Left colon (tissue), 2 donors: ENCODE measurements at places on chromosomes 5 and 9. TPM values are rescaled to one million over a fixed set of nuclear protein-coding genes. Genes with fewer than 3 reads are reported as not detected.

GRCh38 chr9:128987805-128988204, 40.3 kb downstream of the NUP188 start:
- DNase-seq = no peak

- no peak for DNase-seq
Measured at GRCh38 chr5:149280124-149280523, 8.5 kb downstream of the AFAP1L1 start.

GRCh38 chr5:108917596-108917995, 169.9 kb downstream of the FER start:
- no peak for DNase-seq

- no peak for DNase-seq
Measured at GRCh38 chr5:37391591-37391990, 12.5 kb downstream of the WDR70 start.

DNA sequence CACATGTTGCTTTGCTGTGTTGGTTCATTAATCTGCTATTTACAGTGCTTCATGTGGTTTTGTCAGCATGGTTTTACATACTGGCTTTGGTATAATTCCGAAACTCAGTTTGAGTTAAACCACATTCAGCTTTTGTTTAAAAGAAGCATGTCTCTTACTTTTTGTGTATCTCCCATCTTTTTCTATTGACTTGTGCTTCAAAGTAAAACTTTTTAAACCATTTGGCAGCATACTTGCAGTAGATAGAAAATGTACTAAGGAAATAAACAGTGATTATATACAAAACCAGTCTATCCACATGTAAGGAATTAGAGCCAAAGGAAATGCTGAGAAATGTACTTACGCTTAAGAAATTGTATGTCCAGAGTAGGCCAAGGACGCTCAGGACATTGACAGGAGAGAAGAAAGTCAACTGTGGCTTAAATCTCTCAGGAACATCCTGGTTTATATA, 286.9 kb downstream of the ARHGEF28 start:
- no peak for DNase-seq

DNA sequence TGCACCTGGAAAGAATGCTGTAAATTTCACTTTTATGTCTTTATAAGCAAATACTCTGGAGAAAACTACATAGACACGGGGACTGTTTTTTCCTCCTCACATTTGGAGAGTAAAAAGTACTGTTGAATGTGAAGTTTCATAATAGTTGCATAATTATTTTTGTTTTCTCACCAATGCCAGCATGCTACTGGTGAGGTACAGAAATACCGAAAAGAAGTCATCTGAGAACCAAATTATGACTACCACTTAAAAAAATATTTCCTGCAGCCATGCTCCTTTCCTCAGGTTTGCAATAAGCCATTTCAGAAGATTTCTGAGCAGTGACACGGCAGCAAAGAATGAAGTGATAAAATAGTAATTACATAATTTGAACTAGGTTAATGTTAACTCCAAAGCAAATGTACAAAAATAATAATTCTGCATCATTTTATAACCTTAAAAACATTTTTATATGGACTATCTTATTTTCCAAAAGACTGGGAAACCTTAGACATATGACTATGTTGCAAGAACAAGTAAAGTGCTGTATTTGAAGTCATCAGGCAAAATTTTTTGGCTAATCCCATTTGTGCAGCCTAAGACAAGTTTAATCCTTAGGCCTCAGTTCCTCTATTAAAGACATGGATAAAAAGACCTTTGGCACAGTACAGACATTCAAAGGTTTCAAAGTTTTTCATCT, 144.7 kb downstream of the PCSK1 start:
- no peak for DNase-seq

GRCh38 chr9:114033397-114034103, 44.5 kb downstream of the AMBP start:
- peak; percentile 31 for DNase-seq

- no peak for DNase-seq
Measured at GRCh38 chr5:72988769-72989168, 32.9 kb downstream of the FCHO2 start.

DNA sequence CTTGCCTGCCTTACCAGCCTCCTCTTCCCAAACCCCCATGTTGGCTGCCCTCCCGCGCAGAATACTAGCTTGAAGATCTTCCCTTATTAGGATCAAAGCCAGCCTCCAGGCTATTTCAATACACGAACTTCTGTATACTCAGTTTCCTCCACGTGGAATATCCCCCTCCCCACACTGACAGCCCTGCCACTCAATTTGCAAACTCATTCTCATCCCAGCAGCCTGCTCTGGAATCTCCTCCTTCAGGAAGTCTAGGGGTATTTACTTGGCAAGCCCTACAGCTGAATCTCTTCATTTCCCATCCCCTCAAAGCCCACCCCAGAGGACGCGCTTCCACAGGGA, 157.0 kb upstream of the SMIM23 start:
- no peak for DNase-seq

DNA sequence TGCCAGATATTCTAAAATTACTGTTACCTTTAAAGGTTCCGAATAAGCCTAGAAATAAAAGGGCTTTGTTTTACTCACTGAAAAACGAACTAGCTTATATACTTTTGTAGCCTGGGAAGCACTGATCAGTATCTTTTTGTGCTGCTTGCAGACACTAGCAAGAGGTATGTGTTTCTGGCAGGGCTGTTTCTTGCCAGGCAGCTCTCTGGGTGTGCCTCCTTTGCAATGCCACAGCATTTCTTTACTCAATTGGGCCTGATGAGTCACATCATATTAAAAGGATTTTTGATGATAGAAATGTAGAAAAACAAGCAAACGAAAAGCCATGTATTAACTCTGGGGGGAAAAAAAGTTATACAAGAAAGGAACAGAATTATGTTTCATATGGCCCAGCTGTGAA, 35.6 kb downstream of the CD180 start:
- no peak for DNase-seq

TMEM252 gene
- total RNA-seq = not detected

MGAT4B gene
- total RNA-seq = 465 TPM

CCDC171 gene
- total RNA-seq = 3.5 TPM

STKLD1 gene
- 0.36 TPM for total RNA-seq

FOXI1 gene
- total RNA-seq = not detected

ZNF883 gene
- total RNA-seq = 0.39 TPM

PTRH1 gene
- 5.5 TPM for total RNA-seq

SLC27A4 gene
- total RNA-seq = 58.2 TPM
